ENCODE measurements at places on chromosomes 11 and 22.

DNA sequence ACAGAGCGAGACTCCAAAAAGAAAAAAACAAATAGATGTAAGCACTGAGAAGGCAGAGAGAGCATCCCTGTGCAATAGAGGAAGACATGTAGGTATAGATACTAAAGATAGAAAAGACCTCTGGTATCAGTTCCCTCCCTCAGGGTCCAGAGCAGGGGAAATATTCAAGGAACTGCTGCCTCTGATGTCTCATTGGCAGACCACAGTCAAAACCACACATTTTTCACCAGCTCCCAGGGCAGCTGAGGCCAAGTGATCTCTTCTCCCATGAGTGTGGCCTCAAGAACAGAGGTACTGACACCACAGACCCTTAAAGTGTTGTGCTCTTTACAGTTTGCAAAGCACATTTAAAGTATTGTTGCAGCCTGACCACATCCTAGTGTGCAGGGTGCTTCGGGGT is 288.5 kb downstream of the NTM start:
- DNase-seq: no peak

DNA sequence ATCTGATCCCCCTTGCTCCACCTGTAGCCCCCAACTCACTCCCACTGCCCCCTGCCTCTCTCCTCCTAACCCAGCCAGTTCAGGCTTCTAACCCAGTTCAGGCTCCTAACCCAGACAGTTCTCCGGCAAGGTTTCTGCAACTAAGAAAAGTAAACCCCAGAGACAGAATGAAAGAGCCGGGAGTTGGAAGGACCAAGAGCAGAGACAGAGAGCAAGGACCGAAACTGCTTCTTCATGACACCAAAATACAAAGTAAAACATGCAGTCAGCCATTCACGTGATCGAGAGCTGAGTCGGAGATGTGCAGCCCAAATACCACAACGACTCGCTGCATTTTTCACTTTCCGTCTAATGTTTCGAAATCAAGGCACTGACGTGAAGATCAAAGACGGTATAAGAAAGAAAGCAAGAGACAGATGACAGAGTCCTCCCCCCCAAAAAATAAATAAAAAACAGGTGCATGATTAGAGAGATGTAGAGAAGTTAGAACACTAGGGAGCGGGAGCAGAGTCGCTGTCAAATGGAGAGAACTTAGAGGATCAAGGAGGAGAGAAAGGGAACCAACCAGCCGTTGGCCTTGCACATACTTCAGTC is 884 bp downstream of the IL10RA start:
- no peak for DNase-seq

DNA sequence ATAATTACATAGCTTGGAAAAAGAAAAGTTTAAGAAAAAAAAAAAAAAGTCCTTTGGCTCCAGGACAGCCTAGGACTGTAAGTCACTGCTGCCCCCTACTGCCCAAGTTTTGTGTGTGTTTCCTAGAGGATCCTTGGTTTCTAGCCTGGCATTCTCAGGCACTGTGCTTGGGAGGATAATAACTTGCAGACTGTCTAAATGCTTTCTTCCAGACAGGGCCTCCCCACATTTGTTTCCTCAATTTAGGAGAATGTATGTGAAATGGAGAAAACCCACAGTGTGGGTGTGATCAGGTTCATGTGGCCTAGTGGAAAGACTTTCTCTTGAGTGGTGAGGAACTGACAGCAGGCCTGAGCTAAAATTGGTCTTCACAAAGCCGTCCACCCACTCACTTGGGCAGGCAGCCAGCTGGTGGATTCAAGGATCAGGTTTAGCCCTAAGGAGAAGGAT is 191.0 kb downstream of the NAV2 start:
- peak; percentile 64 for DNase-seq

- no peak for DNase-seq
These were observed 60.5 kb downstream of the CD82 start for GRCh38 chr11:44625759-44626523.

DNA sequence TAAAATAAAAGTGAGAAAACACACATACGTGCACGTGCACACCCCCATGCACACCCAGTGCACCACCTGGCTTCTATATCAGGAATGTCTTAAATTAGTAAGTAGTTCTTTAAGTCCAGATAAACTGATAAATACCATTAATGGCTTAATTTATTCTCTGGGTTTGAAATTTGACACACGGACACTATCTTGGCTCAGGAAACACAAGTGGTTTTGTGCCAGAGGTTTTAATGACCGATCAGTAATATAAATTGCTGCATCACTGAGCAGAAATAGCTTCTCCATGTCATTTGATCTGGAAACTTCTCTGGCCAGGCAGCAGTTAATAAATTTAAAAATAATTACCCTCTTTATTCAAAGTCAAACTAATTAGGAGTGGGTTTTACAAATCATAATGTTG is 101.5 kb upstream of the NNMT start:
- DNase-seq: no peak

DNA sequence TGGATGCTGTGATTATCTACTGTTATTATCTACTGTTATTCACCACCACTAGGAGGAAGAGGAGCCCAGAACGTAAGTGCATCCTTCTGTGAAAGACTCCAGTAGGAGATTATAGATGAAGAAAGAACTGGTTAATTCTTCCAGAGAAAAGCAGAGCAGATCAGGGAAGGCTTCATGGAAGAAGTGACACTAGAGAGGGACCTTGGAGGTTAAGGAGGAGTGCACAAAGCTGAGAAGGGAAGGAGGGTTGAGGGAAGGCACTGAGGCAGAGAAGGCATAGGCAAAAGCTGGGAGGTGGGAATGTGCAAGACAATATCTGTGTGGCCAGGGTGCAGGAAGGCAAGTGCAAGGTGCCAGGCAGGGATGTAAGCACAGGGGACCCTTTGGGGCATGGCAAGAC is 13.5 kb downstream of the CRYBB1 start:
- DNase-seq: no peak

GRCh38 chr11:63683133-63683991 is 2.1 kb downstream of the RTN3 start:
- DNase-seq: no peak

DNA sequence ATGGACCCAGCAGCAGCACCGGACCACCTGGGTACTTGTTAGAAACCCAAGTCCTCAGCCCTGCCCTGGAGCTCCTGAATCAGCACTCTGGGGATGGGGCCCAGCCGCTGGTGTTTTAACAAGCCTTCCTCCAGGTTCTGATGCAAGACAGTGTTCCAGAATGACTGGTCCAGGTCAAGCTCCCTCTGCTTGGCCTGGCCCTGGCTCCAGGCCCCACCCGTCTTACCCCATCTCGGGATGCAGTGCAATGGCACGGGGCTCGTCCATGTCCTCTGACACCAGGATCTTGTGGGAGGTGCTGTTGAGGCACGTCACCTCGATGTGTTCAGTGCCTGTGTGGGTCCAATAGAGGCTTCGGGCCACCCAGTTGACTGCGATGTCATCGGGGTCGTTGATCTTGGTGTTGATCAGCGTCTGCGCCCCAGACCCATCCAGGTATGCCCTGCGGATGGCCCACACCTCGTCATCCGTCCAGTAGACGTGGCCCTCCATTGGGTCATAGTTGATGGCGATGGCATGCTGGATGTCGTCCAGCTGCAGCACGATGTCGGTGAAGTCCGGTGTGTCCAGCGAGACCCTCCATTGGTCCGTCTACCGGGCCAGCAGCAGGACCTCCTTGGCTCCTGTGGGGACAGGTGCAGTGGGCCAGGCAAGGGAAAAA is 140.3 kb downstream of the CRYBB2 start:
- DNase-seq: no peak

DNA sequence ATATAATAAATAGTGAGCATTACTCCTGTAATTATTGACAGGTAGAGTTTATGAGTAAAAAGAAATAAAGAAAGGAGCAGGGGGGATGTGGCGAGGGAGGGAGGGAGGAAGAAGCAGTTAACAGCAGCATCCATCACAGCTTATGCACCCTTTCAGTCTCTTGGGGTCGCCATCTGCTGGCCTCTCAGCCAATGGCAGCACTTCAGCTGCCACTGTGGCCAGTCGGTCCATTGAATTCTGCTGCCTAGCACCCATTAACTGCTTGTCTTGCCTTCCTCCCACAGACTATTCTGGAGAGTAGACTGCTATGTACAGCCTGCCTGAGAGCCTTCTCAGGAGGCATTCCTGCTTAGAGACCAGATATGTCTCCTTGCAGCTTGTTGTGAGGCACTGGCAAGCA is 388.3 kb downstream of the TENM4 start:
- no peak for DNase-seq
